AG04450 (cell line): ENCODE measurements at places on chromosomes 7 and 10.

DNA sequence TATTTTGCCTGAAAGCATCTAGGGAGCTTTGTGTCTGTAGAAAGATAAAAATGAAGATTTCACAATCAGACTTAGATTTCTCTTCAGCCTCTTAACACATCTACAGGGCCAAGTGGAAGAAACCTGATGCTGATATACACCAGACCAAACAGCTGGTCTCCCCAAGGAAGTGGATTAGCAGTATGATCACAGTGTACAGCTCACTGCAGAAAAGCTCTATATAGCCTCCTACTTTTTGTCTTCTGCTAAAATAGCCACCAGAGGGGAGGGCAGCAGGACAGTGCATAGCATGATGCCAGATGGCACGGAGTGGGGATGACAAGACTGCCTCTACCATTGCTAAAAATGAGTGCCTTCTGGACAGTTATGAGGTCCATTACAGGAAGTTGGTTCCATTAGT is 16.0 kb downstream of the FAM13C start:
- no peak for DNase-seq

GRCh38 chr10:20158086-20158485 is 341.9 kb downstream of the PLXDC2 start:
- DNase-seq = no peak

DNA sequence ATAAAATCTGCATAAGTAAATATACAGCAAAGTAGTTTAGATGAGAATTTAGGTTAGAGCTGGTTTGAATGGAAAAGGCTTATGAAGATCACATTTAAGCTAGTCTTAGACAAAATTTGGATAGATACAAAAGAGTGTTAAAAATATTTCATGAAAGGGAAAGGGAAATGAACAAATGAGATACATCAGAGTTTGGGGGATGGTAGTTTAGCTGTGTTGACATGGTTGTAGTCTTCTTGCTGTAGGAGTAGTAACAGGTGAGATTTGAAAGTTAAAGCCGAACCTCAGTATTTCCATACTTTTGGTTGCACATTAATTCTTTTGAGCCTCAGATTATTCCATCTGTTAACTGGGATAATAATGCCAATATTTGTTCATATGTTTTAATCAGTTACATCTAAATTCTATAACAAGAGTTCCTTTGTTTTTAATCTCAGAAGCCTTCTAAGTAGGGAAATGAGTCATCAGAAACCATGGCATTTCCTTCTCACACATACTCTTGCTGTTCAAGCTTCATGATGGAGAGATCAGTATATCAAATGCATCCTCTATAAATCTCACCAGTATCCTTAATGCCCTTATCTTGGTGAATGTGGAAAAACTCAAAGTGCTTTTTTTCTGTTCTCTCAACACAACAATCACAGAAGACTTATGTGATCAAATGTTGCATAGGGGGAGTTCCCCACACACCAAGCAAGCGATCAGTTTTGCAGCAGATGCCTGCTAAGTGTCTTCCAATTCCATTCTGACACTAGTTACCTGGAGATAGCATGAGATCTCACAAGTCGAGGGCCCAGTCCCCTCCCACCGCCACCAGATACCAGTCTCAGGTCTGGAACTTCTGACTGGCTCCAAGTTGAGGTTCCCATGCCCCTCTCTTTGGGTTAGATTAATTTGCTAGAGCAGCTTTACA is 84.7 kb downstream of the MAPK8 start:
- no peak for DNase-seq

- DNase-seq = no peak
Observed at GRCh38 chr10:88417387-88418030, 165.6 kb downstream of the RNLS start.

- DNase-seq = no peak
Observed at GRCh38 chr10:132875435-132875834, 66.9 kb downstream of the CFAP46 start.

- no peak for DNase-seq
Observed at GRCh38 chr10:93992400-93993030, 1.2 kb upstream of the PLCE1 start.

- DNase-seq = no peak
Observed at GRCh38 chr10:132418527-132419416, 21.8 kb downstream of the PWWP2B start.

GRCh38 chr10:51469686-51470085 is 229.7 kb downstream of the CSTF2T start:
- DNase-seq = no peak

DNA sequence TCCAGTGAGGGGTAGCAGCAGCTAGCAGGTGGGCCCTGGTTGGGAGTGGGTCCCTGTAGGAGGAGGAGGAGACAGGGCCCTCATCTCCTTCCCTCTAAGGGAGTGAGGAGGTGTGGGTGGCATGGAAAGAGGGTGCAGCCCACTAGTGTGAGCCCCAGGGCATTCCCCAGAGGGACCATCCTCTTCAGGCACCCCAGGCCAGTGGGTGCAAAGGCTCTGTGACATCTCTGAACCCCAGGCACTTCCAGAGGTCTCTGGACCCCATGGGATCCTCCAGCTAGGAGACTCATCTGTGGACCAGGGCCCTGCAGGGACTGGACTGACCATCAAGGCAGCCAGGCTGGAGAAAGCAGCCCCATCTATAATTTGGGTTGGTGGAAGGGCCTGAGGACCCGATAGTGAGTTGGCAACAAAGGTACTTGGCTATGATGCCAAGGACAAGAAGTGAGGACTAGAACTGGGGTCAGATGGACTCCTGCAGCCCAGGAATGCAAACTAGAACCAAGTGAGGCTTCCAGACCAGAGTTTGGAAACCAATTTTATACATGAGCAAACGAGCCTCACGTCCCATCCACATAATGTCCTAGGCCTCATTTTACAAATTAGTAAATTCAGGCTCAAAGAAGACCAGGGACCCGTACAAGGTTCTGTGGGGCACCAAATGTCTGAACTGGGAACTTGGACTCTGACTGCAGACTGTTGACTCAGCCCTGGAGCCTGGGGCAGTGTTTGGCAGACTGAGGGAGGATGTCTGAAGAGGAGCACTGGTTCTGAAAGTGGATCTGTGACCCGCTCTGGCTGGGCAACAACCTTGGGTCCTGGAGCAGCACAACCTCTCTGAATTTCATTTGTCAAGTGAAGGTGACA is 1.4 kb upstream of the VSTM4 start:
- DNase-seq = no peak

DNA sequence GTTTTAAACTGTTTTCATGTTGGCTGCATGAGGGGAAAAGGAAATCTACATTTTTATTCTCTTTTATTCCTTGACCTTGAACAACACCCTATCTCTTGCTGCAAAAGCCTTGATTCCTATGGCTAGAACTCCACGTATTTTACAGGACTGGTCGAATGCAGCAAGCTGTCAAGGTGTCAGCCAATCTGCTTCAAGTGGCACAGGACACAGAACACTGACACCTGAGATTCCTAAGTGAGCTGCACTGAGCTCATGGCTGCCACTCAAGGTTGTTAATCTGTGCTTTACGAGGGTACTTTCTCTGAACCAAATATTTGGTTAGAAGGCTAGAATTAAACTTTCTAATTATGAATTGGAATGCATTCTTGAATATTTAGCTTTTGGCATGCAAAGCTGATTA is 349.7 kb upstream of the COBL start:
- no peak for DNase-seq

- no peak for DNase-seq
Observed at GRCh38 chr10:15367296-15368085, 3.6 kb downstream of the FAM171A1 start.

GRCh38 chr10:129332476-129332875 is 134.6 kb upstream of the MGMT start:
- DNase-seq = no peak

DNA sequence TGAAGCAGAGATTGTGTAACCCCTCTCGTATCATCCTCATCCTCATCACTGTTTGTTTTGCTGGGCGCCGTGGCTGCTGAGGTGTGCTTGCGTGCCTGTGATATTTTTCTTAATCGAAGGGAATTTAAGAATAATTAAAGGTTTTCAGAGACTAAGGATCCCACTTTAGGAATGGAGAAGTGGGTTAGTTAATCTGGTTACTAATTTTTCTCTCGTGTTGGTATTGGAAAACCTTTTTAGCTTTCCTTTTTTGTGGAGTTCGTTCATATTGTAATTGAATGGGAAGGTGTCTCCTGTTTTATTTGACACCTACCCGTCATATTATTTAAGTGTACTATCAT is 1.3 kb downstream of the UBN2 start:
- no peak for DNase-seq

DNA sequence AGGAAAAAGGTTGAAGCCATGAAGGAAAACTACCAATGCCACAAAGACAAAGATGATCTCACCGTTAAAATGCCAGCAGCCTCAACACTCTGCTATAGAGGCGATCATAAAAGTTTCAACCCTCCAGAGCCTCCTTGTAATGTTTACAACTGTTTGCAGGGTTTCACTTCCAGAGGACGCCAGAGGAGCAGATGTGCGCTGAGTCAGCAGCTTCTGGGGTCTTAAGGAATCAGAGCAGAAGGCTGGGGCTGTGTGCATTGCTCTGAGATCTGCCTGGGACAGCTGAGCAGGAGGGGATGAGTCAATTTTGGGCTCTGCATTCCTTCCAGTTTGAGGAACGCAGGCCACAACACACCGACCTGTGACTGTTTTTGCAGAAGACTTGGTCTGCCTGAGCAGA is 98.3 kb downstream of the TMEM130 start:
- peak; percentile 65 for DNase-seq

- peak; percentile 39 for DNase-seq
Observed at GRCh38 chr10:52883996-52884871, 111.7 kb upstream of the MBL2 start.
